GM04503 (cell line): ENCODE measurements at places on chromosomes 3 and 15.

DNA sequence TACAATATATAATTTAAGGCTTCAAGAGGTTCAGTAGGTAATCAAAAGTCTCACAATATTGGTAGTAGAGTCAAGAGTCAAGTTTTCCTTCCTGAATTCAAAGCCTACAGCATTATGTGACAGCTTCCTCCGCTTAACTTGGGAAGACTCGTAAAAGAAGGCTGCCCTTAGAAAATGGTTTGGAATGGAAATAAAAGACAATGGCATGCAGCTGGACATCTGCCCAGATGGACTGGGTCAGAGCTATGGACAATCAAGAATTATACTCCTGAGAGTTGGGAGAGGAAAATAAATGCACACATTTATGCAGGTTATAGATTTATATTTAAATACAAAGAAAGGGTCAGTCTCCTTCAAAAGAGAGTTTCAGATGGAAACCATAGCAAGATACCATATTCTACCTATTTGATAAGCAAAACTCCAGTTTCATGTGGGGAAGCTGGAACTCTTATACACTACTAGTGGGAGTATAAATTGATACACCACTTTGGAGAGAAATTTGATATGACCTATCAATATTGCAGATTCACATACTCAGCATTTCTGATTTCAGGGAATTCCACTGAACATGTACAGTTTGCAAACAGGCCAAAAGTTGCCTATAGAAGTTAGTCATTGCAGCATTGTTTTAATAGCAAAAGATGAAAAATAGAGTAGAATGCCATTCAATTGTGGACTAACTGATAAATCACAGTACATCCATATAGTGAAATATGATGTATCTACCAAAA lies 6.1 kb downstream of the CRYBG3 start:
- DNase-seq: no peak

DNA sequence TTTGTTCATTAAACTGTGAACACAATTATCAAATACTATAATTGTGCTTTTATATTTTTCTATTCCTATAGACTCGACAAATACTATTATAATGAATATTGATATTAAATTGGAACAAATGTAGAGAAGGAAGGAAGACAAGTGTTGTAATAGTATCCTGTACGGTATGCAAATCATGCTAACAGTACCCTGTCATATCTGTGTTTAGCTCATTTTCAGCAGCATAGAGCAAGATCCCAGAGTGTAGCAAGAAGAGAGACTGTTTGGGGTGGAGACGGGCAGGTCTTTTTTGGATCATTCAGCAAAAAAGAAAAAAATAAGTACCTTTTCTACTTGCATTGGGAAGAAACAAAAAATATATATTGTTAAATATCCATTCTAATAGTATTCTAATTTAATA lies 224.1 kb downstream of the TPRG1 start:
- no peak for DNase-seq

DNA sequence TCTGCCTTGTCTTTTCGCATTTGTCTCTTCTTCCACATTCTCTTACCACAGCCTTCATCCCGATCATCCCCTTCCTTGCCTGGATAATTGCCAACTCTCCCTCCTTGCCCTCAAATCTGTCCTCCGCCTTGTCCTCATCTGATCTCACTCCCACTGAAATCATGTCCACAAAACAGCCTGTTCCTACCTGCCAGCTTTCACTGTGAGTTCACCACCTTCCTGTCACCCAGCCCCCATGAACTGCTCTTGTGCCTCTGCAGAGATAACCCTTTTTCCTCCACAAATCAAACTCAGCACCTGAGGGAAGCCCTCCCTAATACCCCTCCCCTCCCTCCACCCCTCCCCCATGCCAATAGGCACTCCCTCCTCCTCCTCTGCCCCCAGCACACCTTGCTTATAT lies 4.8 kb upstream of the ADCY5 start:
- no peak for DNase-seq

DNA sequence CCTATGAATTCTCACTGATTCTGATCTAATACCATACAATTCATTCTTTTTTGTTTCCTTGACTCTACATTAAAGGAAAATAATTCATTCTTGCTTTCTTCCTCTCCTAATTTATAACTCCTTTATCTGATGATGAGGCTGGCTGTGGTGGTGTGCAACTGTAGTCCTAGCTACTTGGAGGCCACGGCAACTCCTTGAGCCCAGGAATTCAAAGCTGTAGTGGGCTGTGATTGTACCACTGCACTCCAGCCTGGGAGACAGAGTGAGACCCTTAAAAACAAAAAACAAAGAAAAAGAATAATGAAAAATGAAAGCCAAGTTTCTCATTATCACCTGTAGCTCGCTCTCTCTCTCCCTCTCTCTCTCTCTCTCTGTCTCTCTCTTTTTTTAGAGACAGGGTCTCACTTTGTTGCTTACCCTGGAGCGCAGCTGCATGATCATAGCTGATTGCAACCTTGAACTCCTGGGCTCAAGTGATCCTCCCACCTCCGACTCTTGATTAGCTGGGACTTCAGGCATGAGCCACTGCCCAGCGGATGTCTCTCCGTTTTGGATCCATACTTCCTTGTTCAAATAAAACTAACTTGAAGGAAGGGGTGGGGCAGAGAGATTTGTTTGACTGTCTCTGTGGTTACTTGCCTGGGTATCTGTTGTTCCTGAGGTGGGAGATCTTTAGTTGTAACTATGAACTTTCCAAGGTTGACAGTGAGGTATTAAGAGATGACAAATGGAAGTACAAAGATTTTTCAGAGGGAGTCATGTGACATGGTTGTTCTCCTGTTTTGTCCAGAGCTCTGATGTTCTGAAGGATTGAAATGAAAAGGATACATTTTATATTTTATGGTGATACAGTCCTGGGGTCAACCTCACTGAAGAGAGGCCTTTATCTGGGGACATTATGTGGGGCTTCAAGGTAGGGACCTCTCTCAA lies 46.9 kb downstream of the STARD9 start:
- no peak for DNase-seq

GRCh38 chr15:63503739-63504246 lies 600 bp upstream of the USP3 start:
- DNase-seq: no peak

- DNase-seq: no peak
Observed at GRCh38 chr3:77618686-77619085, 578.8 kb downstream of the ROBO2 start.

DNA sequence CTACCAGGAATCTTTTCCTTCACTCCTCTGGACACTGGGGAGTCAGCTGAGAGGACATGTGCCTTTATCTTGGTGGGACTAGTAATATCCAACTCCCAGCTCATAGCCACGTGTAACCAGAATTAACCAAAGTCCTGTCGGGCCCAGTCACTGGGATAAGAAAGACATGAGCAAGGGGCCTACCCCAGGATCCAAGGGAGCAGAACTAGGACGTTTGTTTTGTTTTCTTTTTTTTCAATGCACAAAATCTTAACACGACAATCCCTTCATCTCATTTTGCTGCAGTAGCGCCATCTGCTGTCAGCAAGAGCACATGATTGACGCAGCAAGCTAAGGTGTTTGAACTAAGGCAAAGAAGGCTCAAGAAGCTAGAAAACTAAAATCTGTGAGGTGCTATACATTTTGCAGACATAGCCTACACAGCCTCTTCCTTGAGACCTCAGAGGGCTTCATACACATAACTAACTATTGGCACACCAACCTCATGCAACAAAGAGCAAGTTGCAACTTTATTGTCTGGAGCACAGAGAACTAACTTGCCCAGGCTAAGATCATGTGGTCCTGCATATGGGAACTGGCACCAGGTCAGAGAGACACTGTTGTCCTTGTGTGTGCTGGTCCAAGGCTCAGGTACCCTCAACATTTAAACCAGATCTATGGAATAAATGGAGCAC lies 43.6 kb downstream of the RLBP1 start:
- DNase-seq: peak; percentile 21

- DNase-seq: no peak
Observed at GRCh38 chr3:27380433-27381357, 11.5 kb upstream of the NEK10 start.

GRCh38 chr3:177314897-177315296 lies 117.6 kb upstream of the TBL1XR1 start:
- no peak for DNase-seq

DNA sequence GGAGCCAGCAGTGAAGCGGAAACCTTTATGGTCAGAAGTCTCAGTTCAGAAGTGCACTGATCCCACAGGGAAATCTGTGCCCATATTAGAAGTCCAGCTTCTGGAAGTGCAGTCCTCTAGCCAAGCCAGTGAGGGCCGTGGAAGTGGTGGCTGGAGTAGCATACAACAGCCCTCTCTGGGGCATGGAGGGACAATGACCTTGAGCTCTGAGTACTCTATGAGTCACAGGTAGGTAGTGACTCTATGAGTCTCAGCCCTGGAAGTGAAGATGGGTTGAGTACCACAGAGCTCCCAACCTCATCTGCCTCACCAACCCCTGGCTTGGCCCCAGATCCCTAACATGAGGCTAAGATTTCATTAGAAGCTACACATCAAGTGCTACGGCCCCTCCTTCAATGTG lies 205.9 kb upstream of the PPP2R3A start:
- no peak for DNase-seq

GRCh38 chr3:166060789-166061479 lies 223.7 kb upstream of the BCHE start:
- DNase-seq: no peak

DNA sequence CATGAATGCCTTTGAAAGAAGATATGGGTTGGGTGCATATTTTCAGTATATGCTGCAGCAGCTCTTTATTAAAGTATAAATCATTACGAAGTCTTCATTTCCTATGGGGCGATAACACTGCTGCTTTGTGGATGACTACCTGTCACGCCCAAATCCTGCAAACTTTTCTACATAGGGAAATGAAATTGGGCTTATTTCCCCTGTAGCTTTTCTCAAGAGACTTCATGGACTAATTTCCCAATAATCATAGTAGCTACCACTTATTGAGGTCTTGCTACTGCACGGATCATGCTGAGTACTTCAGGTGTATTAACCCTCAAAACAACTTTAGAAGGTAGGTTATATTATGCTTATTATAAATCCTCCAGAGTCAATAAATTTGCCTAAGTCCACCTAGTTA lies 8.0 kb downstream of the TGFBR2 start:
- no peak for DNase-seq

DNA sequence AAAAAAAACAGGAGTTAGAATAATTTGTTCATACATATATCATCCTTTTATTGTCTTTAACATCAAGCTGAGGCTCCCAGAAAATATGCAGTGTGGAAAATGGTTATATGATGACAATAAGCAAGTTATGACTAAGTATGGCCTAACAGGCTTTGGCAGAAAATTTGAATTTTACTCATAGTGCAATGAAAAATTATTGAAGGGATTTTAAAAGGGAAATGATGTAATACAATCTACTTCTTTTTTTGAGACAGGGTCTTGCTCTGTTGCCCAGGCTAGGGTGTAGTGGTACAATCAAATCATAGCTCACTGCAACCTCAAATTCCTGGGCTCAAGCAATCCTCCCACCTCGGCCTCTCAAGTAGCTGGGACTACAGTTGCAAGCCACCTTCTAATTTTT lies 78.7 kb downstream of the FAIM start:
- DNase-seq: no peak

DNA sequence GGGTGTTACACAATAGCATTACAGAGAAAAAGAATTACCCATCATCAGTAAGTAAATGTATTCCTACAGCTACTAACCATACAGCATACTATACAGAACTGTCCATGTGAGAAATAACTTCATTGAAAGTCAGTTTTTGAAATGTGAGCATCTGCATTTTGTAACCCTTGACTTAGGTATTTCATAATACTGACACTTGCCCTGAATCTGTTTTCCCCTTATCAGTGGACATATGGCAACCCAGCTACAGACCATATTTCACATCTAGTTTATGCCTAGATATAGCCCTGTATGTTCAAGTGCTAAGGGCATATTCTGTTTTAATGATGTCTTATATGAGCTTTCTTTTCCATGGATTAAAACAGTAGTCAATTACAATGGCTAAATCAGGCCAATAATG lies 297.6 kb downstream of the TBC1D5 start:
- DNase-seq: no peak

DNA sequence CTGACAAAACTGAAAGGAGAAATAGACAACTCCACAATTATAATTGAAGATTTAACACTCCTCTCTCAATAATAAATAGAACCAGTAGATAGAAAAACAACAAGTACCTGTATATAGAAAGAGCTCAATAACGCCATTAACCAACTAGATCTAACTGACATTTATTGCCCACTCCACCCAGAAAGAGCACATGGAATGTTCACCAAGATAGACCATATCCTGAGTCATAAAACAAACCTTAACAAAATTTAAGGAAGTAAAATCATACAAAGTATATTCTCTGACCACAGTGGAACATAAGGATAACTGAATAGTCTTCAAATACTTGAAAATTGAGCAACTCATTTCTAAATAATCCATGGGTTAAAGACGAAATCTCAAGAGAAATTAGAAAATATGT lies 25.1 kb downstream of the KBTBD12 start:
- no peak for DNase-seq

DNA sequence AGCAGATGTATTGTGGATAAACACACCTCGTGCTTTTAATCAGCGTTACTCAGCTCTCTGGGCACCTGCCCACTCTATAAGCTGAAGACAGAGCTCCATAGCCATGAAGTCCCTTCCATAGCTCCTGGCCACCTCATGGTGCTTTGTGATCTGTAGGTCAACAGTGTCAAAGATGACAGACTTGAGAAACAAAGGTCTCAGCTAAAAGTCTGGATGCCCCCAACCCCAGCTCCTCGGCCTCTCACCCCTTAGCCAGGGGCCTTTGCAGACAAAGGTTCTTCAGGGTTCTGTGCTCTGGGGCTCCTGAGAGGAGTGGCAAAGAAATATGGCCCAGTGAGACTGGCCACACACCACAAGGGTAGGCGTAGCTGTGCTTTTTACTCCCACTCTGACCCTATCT lies 168.6 kb downstream of the KLF13 start:
- no peak for DNase-seq

DNA sequence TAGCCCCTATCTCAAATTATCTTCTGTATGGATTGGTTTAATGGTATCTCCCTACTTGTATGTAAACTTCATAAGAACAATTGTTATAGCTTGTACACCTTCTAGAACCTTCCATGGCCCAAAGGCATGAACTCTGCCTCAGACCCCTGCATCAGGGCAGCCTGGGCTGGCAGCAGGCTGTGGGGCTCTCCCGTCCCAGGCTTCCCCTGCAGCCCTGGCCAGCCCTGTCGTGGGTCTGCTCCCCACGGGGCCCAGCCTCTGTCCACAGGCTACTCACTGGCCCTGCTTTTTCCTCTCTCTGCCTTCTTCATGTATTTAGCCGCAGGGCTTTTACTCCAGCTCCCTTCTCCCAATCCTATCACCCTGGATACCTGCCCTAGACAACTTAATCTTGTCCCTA lies 4.4 kb downstream of the SCN5A start:
- no peak for DNase-seq

GRCh38 chr3:10299175-10299574 lies 6.4 kb upstream of the GHRL start:
- no peak for DNase-seq

GRCh38 chr15:50134524-50135024 lies 15.5 kb upstream of the ATP8B4 start:
- no peak for DNase-seq
